ENCODE measurements at places on chromosomes 11 and 22. TPM values are rescaled to one million over a fixed set of nuclear protein-coding genes. Genes with fewer than 3 reads are reported as not detected.

SPDYC gene
- not detected for total RNA-seq

OR56A1 gene
- total RNA-seq, result not detected

FREY1 gene
- 0.14 TPM for total RNA-seq

HPX gene
- 0.24 TPM for total RNA-seq

BET1L gene
- total RNA-seq, result 20.8 TPM
